ENCODE measurements at places on chromosomes 1 and 21.

- no peak for DNase-seq
Observed at GRCh38 chr1:239527051-239527693, 140.8 kb downstream of the CHRM3 start.

DNA sequence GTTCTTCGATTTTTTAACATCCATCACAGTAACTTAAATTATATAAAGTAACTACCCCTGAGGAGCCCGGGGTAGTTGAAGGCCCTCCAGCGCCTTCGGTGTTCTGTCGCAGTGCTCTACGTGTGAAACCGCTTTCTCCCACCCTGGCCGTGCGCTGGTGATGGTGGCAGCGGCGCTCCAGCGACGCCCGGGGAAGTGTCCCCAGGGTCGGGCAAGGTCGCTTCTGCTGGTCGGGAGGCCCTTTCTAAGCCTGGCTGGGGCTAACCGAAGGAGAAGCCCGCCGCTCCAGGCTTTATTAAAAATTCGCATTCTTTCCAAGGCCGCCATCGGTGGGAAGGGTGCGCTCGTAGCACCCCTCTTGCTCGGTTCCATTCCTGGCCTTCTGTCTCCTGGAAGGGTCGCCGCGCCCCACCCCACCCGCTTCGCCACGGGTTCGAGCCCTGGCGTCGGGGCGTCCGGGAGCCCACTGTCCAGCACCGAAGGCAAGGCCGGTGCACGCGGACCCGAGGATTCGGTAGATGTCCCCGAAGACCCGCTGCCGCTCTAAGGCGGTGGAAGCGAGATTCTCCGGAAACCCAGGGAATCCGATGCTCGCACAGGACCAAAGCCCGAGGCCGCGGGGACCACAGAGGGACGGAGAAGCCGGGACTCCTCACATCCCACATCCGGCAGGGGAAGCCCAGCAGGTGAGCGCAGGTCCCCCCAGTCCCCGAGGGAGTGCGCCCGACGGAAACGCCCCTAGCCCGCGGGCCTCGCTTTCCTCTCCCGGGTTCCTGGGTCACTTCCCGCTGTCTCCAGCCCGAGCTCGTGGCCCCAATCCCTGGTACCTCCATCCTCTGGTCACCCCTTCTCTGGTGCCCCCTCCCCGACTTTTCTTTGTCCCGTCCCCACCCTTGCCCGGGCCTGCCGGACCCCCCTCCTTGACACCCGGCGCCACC lies 685 bp upstream of the RIPPLY3 start:
- DNase-seq: no peak

- no peak for DNase-seq
Observed at GRCh38 chr1:204448344-204448964, 36.8 kb upstream of the PPP1R15B start.

GRCh38 chr1:117653732-117654492 lies 48.1 kb downstream of the TENT5C start:
- DNase-seq: no peak

DNA sequence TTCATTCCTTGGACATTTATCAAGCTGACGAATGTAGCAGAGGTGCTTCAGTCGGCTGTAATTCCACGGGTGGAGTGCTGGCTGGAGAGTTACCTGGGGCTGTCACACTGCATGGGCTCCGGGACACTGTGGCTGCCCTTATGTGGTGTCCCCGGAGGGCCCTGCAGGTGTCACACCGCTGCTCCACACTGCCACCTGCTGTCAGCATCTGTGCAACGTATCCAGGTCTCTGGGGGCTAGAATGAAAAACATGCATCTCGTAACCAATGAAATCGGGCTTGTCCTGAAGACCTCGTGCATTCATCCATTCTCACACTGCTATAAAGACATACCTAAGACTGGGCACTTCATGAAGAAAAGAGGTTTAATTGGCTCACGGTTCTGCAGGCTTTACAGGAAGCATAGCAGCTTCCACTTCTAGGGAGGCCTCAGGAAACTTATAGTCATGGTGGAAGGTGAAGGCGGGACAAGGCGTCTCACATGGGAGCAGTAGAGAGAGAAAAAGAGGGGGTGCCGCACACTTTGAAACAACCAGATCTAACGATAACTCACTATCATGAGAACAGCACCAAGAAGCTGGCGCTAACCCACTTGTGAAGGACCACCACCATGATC lies 46.7 kb upstream of the PCBP3 start:
- DNase-seq: peak; percentile 62

DNA sequence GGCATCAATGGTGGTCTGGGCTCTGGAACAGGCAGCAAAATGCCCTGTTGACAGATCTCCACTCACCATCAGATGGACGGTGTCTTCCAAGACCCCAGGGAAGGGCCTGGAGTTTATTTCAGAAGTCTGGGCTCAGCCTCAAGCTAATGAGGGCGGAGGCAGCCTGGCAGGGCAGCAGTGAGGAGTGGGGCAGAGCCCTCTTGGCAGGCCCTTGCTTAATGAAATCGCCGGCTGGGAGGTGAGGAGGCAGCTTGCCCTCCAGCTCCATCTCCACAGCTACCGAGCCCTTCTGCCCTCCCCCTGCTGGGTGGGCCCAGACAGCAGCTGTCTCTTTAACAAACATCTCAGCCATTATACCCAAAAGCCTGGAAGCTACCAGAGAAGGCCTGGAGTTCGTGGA lies 22.0 kb upstream of the GRIK3 start:
- DNase-seq: no peak

DNA sequence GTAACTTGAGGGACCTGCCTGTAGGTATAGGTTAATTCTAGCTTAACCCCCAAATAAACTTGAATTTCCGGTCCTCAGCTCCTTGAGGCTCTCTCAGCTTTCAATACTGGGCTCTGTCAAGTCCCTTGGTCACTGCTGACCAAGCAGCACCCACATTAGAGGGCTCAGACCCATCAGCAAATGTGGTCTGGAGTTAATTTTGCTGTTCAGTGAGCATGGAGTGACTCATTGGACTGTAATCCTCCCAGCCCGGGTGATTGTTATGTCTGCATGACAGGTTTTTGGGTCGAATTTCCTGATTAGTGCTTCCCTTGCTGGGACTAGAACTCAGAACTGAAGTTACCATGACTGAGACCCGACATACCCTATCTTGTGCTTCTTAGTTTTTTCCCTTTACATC lies 130.6 kb downstream of the URB2 start:
- no peak for DNase-seq

DNA sequence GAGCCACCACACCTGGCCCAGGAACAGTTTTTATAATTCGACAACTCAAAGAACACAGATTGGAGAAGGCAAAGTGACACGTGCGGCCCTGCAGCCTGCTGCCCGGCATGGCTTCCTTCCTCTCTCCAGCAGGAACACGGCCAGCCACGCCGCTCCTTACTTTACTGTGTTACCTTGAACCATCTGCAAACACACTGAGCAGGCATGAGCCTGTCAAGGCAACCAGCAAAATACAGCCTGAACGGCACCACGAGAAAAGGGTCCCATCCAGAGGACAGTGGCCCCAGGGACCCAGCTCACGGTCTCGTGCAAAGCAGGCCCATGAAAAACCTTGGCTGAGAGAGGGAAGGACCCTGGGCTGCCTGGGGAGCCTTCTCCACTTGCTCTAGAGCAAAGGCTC lies 38.8 kb downstream of the NPHP4 start:
- DNase-seq: no peak

GRCh38 chr21:32920474-32920873 lies 105.3 kb upstream of the OLIG2 start:
- no peak for DNase-seq

DNA sequence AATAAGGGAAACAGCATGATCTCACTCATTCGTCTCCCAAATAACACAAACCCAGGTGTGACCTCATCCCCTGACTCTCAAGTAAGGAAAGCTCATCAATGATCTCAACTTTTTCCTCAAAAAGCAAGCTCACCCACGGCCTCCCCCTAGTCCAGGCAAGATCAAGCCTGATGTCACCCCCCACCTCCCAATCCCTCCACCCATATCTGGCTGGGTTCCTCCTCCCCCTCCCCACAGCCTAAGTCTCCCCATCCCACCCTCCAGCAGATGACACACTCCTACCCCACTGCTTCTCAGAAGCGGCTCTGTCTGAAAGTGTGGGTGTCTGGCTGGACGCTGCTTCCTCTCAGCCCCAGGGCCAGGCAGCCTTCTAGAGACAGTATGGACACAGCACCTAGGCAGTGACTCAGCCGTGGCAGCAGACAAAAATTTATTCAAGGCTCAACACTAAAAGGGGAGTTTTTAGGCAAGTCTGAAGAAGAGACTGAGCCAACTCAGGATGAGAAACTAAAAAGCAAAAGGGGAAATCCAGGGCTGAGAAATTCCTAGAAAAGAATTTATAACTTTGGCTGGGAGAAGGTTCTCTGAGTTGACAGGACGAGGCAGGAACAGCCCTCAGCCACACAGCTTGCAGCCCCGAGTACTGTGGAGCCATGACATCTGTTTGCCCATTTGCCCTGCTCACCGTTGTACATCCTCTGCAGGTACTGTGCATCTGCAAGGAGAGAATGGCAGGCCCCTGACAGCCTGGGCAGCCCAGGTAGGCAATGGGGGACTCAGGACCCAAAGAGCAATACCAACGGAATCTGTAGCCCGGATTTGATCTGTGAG lies 81.6 kb upstream of the LRRC8D start:
- no peak for DNase-seq

DNA sequence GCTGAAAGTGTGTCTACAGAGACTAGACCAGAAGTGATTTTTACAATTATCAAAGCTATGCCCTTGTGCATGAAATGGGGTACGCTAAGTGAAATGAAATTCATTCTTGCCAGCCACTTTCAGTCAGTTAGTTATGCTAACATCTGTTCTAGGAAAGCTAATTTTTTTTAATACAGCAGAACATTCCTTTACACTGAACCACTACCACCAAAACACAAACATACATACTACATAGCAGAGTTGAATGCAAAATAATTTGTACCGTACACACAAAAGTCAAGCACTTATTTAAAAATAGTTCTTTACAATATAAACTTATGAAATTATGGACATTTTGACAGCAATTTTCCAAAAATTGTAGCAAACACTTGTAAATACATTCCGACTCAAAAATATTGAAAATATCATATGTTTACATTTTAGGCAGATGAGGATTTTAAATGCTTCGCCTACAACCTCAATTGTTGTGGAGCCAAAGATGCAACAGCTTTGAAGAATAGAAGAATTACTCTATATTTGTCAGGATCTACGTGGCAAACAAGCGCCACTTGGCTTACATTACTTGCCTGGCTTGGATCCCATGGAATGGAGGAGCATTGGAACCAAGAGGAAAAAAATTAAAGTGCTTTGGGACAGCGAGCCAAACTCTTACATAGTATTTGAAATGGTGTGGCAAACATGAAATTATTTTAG lies 30.6 kb downstream of the WLS start:
- DNase-seq: no peak

GRCh38 chr1:240401731-240402130 lies 210.2 kb downstream of the GREM2 start:
- no peak for DNase-seq

GRCh38 chr1:40659649-40659947 lies 5.9 kb downstream of the RIMS3 start:
- no peak for DNase-seq

DNA sequence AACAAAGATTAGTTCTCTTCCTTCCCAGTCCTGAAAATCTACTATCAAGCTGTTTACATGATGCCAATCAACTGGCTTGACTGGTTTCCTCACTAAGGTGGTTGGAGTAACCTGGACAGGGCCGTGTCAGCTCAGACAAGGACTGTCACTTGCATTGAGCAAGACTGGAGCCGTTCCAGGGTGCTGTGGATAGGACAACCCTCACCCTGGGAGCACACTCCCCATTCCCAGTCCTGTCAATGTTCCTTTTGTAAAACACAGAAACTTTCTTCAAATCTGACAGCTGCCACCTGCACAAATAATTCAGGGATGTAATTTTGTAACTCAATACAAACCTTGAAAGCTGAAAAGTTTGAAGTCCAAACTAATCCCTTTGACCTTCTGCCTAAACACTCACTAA lies 31.4 kb downstream of the PLPP3 start:
- DNase-seq: no peak

- no peak for DNase-seq
Observed at GRCh38 chr1:17108360-17108759, 10.9 kb downstream of the PADI2 start.

- no peak for DNase-seq
Observed at GRCh38 chr1:244445320-244446181, 6.2 kb downstream of the ADSS2 start.

DNA sequence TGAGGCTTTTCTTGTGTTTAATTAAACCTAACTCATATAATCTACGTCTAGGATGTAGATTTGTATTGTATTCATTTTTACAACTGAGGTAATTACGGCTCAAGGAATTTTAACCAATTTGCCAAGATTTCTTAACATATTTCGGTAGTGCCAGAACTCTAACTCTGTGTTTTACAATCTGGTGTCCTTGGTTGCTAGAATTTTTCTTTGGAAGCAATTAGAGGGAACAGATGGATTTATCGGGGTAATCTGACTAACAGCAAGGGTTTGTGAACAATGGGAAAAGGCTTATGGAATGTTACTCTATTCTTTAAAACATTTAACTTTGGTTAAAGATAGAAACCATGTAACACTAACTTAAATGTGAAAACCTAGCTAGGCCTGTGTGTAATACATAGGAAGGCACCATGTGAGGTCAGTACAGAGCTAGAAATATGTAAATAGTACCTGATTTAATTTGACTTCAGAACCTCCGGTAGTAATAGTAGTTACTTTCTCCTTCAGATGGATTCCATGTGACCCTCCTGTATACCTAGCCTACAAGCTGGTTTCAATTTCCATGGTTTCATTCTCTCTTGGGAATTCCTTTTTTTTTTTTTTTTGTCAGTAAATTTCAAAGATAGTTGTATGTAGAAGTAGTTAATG lies 1.2 kb downstream of the MTF2 start:
- DNase-seq: peak; percentile 37

DNA sequence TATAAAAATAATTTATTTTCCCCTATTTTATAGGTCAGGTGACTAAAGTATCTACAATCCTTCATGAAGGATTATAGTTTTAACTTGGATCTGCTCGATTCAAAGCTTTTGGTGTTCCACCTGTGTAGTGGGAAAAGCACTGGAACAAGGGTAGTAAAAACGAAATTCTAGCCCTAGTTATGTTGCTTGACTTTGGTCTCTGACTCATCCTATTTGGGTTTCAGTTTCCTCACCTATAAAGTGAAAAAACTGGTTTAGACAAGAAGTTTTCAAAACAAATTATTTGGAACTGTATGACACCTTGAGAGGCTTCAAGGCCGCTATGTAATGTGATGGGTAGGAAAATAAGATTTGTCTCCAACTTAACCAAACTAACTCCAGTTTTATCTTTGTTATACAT lies 505.2 kb upstream of the ZRANB2 start:
- DNase-seq: no peak

DNA sequence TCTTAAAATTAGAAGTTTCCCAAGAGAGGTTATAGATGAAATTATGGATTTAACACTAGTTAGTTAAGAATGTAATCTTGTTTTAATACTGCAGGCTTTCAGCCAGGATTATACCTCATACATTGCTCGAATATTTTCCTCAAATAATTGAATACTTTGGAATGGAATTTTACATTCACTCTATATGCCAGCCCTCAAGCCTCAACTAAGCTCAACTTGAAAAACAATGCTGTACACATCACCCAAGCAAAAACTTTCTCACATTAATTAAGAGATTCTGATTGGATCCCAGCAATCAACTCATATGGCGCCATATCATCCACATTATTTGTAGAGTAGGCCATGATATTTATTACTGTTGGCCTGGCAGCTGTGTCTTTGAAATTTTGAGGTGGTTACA lies 710.7 kb upstream of the ADAMTS5 start:
- DNase-seq: no peak

GRCh38 chr1:239930686-239931262 lies 160.9 kb upstream of the FMN2 start:
- DNase-seq: no peak

GRCh38 chr21:46065914-46066551 lies 31.9 kb upstream of the COL6A2 start:
- no peak for DNase-seq

- DNase-seq: no peak
Observed at GRCh38 chr1:2203671-2204414, 9.3 kb upstream of the FAAP20 start.
